ENCODE measurements at places on chromosomes 11 and 22. TPM values are rescaled to one million over a fixed set of nuclear protein-coding genes. Genes with fewer than 3 reads are reported as not detected.

The NAALAD2 gene
- total RNA-seq: 0.46 TPM

The MMP7 gene
- total RNA-seq: not detected

The SERPING1 gene
- total RNA-seq: 11.6 TPM

The ISX gene
- not detected for total RNA-seq

The C22orf31 gene
- not detected for total RNA-seq

The XKR3 gene
- not detected for total RNA-seq

The GPHA2 gene
- total RNA-seq: not detected

The KDM4D gene
- 0.36 TPM for total RNA-seq

The CEND1 gene
- total RNA-seq: 0.56 TPM

The SYT8 gene
- total RNA-seq: 0.07 TPM

The ENTHD1 gene
- total RNA-seq: not detected

The LMO2 gene
- 12.4 TPM for total RNA-seq

The C11orf98 gene
- total RNA-seq: 13.4 TPM

The HMOX1 gene
- total RNA-seq: 169 TPM

The SLC43A3 gene
- 18.2 TPM for total RNA-seq

The BRSK2 gene
- 0.46 TPM for total RNA-seq

The RAPSN gene
- 0.40 TPM for total RNA-seq

The MED15 gene
- 40.7 TPM for total RNA-seq

The C11orf86 gene
- not detected for total RNA-seq

The PHF21B gene
- total RNA-seq: under 0.01 TPM

The MOV10L1 gene
- total RNA-seq: 1.5 TPM

The LRRN4CL gene
- total RNA-seq: 4.9 TPM

The INPPL1 gene
- 80.8 TPM for total RNA-seq

The SHISAL1 gene
- 13.5 TPM for total RNA-seq

The COX8A gene
- 338 TPM for total RNA-seq

The PGR gene
- 1.5 TPM for total RNA-seq

The NPAS4 gene
- not detected for total RNA-seq

The CRYBB3 gene
- total RNA-seq: not detected

The KRTAP5-10 gene
- total RNA-seq: not detected

The OR5AS1 gene
- total RNA-seq: not detected

The DGCR6 gene
- 0.59 TPM for total RNA-seq

The SLC22A6 gene
- not detected for total RNA-seq

The ABCG4 gene
- total RNA-seq: 0.40 TPM

The C11orf87 gene
- 1.9 TPM for total RNA-seq

The CARD16 gene
- total RNA-seq: 2.8 TPM

The MYOD1 gene
- not detected for total RNA-seq

The PLAAT2 gene
- total RNA-seq: not detected

The GDPD4 gene
- total RNA-seq: not detected

The SPTBN2 gene
- 4.6 TPM for total RNA-seq

The TMEM191B gene
- total RNA-seq: 0.91 TPM

The FGF3 gene
- not detected for total RNA-seq

The MRE11 gene
- total RNA-seq: 8.8 TPM

The ROBO4 gene
- total RNA-seq: 1.2 TPM

The ACTN3 gene
- not detected for total RNA-seq

The IFITM2 gene
- 188 TPM for total RNA-seq

The INS gene
- total RNA-seq: not detected

The KAT5 gene
- total RNA-seq: 37.6 TPM

The ART1 gene
- not detected for total RNA-seq

The C2CD3 gene
- total RNA-seq: 14.8 TPM

Measured in smooth muscle cell of the pulmonary artery (primary cell).